ENCODE measurements at places on chromosomes 3 and 15.

DNA sequence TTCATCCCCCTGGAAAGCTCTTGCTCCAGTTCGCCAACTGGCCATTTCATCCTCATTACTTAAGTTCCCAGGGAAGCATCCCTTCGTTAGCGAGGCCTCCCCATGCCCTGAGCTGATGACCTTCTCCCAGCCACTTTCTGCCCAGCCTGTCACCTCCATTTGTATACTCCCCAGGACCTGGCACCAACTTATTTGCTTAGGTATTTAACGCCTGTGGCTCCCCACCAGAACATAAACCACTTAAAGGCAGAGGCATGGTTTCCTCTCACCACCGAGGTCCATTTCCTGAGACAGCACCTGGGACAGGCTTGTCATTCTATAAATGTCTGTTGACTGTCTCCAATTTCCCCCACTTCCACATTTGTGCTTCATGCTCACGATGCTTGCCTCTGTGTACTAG, 189.0 kb downstream of the ZNF621 start:
- DNase-seq: no peak

DNA sequence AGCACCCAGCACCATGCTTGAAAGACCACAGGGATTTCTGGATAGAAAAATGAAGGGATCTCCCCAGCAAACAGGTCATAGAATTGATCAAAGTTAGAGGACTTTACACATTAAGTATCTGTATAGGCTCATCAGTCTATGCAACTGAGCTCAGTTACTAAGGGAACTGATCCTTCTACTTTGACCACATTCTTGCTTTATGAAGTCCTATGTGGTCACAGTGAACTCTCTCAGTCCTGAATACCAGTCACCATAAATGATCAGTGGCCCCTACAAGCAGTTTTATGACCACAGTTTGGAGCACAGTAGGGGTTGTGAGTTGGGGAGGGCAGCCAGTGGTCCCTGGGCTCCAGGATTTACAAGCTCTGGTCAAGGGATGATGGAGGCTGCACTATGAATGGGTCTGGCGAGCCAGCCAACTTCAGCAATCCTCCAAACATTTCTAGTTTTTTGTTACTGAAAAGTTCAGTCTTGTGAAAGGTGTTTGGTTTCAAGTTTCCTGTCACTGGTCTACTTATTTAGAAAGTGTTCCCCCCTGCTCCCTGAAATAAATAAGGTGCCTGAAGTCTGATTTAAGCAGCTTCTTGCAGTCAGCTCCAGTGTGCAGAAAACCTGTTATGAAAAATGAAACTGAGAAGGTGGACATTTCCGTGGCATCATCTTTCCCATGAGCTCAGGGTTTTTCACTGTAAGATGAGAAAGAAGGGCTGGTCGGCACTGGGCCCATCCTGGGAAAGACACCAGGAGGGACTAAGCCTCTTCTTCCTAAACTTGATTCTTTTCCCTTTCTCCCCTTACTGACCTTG, 75.5 kb downstream of the DAPK2 start:
- DNase-seq: no peak

GRCh38 chr3:126463521-126463920, 12.2 kb downstream of the ZXDC start:
- no peak for DNase-seq

GRCh38 chr3:84974347-84974746, 15.6 kb downstream of the CADM2 start:
- no peak for DNase-seq

GRCh38 chr15:34853001-34853758, 57.8 kb upstream of the ACTC1 start:
- DNase-seq: no peak
